ENCODE measurements at places on chromosomes 5 and 9.

GRCh38 chr5:82925061-82925411 lies 152.2 kb downstream of the TMEM167A start:
- H3K4me3 ChIP-seq = no peak overlapping the region
- no peak for DNase-seq
- no peaks in the 10 kb centered on the region for H3K36me3 ChIP-seq
- H3K27me3 ChIP-seq = no peaks in the 10 kb centered on the region

GRCh38 chr5:151903243-151903653 lies 21.4 kb downstream of the GLRA1 start:
- no peak overlapping the region for H3K4me3 ChIP-seq
- no peak for DNase-seq
- no peaks in the 10 kb centered on the region for H3K27me3 ChIP-seq
- no peak overlapping the region for H3K27ac ChIP-seq
- no peaks in the 10 kb centered on the region for H3K36me3 ChIP-seq

GRCh38 chr9:109715344-109715743 lies 64.7 kb upstream of the PALM2AKAP2 start:
- no peak for DNase-seq
- H3K27me3 ChIP-seq = no peaks in the 10 kb centered on the region
- H3K27ac ChIP-seq = no peak overlapping the region
- no peaks in the 10 kb centered on the region for H3K4me1 ChIP-seq
- H3K36me3 ChIP-seq = no peaks in the 10 kb centered on the region
- no peak overlapping the region for H3K4me3 ChIP-seq

DNA sequence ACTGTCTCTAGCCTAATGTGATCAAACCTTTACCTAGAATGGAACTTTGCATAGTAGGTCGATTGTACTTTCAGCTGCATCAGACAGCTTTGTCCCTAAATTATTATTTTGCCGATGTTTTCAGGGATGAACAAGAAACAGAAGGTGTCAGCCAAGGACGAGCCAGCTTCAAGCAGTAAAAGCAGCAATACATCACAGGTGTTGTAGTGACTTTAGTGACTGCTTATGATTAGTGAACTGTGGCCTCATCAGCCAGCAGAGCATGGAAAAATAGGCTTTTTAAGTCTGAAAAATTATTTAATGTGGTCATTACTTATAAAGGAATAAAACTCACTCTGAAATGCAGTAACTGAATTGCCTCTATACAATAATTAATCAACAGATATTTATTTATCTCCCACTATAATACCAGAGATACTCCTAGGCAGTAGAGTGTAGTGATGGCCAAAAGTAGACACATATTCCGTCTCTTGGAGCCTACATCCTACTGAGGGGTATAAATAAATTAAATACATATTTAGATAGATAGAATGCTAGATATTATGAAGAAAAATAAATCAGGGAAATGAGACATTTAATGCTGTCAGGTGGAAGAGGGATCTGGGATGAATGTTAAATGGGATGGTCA lies 166.3 kb downstream of the PARP8 start:
- H3K27ac ChIP-seq = no peak overlapping the region
- H3K4me1 ChIP-seq = no peaks in the 10 kb centered on the region
- no peak overlapping the region for H3K4me3 ChIP-seq
- no peaks in the 10 kb centered on the region for H3K27me3 ChIP-seq

DNA sequence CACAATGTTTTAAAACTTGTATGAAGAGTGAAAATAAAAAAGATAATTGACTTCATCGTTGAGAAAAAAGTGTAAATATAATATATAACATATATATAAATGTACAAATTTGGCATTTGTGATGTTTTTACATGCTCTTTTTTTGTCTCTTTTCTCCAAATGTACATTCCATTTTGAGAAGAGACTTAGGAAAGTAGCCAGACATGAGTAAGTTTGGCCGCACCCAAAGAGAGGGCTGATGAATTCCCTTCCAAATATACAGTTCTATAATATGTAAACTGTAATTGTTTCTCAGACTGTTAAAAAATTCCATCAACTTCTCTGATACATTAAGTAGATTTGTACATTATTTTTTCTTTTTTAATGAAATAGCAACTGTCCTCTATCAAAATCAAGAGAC lies 193.2 kb upstream of the MAP3K1 start:
- no peaks in the 10 kb centered on the region for H3K36me3 ChIP-seq
- H3K27ac ChIP-seq = no peak overlapping the region
- H3K4me1 ChIP-seq = no peaks in the 10 kb centered on the region
- H3K4me3 ChIP-seq = no peak overlapping the region
- H3K27me3 ChIP-seq = no peaks in the 10 kb centered on the region

DNA sequence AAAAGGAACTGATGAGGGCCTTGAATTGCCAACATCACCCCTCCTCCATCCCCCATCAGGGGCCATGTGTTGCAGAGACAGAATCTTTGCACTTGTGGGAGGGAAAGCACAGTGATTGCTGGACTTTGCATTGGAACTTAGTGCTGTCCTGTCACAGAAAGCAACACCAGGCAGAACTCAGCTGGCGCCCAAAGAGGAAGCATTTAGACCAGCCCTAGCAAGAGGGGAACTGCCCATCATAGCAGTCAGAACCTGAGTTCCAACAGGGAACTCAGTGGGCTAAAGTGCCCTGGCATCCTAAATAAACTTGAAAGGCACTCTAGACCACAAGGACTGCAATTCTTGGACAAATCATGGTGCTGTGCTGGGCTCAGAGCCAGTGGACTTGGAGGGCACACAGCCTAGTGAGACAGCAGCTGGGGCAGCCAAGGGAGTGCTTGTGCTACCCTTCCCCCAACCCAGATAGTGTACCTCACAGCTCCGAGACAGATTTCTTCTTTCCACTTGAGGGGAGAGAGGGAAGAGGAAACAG lies 128.1 kb downstream of the ACTL7B start:
- no peaks in the 10 kb centered on the region for H3K27me3 ChIP-seq
- no peaks in the 10 kb centered on the region for H3K4me1 ChIP-seq
- no peak for DNase-seq

- no peak overlapping the region for H3K27ac ChIP-seq
- no peak overlapping the region for H3K4me3 ChIP-seq
- DNase-seq = no peak
- no peaks in the 10 kb centered on the region for H3K36me3 ChIP-seq
Observed at GRCh38 chr5:98109561-98110006, 663.9 kb upstream of the RGMB start.

DNA sequence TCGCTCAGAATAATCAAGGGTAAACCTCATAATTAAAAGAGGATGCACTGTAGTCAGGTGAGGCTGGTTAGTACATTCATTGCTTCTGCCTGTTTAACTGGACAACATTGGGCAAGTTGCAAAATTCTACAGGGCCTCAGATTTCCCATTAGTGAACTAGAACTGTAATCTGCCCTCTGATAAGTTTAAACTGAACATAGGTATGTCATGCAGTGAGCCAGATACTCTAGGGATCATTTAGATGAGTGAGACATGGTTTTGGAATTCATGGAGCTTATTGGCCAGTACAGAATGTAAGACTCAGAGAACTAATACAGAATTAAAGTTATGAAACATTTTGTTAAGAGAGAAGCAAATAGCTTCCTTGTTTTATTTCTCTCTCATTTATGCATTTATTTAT lies 35.9 kb downstream of the RNF44 start:
- H3K4me1 ChIP-seq = no peaks in the 10 kb centered on the region
- H3K27ac ChIP-seq = no peak overlapping the region
- peaks cover 61% of the 10 kb centered on the region for H3K36me3 ChIP-seq
- no peak for DNase-seq

GRCh38 chr9:97721396-97721795 lies 24.3 kb upstream of the XPA start:
- no peak overlapping the region for H3K27ac ChIP-seq
- no peak overlapping the region for H3K4me3 ChIP-seq
- no peaks in the 10 kb centered on the region for H3K27me3 ChIP-seq
- H3K36me3 ChIP-seq = no peaks in the 10 kb centered on the region
- H3K4me1 ChIP-seq = no peaks in the 10 kb centered on the region
- no peak for DNase-seq

DNA sequence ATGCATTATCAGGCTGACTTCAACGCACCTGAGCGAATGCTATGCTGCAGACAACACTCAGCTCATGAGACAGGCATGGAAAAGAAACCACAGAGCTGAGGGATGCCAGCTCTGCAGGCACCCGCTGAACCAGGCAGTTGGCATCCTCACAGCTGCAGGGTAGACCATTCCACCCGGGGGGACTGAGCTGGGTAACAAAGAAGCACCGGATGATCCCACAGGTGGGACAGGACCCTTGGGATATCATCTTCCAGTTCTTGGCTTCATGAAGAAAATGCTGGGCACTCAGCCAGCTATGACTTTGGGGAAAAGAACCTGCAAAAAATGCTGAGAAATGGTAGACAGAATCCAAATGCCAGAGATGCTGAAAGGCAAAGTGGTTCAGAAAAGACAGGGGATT lies 9.6 kb downstream of the EPB41L4B start:
- H3K27me3 ChIP-seq = no peaks in the 10 kb centered on the region
- no peak for DNase-seq
- H3K4me3 ChIP-seq = no peak overlapping the region

DNA sequence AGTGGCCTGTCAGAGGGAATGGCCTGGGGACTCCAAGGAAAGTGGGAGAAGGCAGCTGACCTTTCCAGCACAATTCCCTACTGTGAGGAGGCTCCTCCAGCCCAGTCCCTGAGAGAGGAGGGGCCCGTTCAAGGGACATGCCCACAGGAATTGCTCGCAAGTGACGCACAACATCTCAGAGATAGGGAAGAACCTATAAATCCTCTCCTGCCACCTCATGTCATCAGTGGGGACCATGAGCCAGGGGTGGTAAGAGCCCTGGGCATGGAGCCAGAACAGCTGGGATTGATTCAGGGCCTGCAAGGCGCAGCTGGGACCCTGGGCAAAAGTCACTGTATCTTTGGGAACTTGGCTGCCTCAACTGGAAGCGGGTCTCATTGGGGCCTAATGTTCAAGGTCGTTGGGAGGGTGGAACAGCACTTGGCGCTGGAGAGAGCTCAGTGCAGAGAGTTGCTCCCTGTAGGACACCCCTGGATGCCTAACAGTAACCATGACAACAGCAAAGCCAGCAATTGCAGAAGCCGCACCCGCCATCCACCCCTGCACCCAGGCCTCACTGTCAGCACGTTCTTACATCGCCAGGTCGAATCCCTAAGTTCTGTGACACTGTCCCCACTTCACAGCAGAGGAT lies 41.3 kb upstream of the ORM1 start:
- no peak overlapping the region for H3K4me3 ChIP-seq
- no peak for DNase-seq
- no peak overlapping the region for H3K27ac ChIP-seq
- H3K27me3 ChIP-seq = no peaks in the 10 kb centered on the region
- H3K36me3 ChIP-seq = no peaks in the 10 kb centered on the region
- H3K4me1 ChIP-seq = no peaks in the 10 kb centered on the region

DNA sequence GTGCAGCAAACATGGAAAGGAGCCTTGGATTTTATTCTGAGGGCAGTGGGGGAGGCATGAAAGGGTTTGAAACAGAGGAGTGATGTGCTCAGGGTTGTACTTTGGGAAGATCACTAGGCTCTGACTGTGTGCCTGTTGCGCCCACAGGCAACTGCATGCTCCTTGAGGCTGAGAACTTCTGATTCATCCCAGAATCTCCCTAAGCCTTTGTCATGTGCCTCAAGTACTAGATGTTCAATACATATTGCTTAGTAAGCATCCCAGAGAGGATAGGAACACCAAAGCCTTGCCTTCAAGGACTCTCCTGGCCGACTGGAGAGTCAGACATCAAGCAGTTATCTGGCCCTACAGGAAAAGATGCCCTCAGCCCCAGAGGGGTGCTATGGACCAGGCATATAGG lies 54.1 kb downstream of the ARHGEF37 start:
- DNase-seq = no peak
- no peak overlapping the region for H3K27ac ChIP-seq
- no peaks in the 10 kb centered on the region for H3K27me3 ChIP-seq
- H3K4me1 ChIP-seq = peaks cover 16% of the 10 kb centered on the region
- no peak overlapping the region for H3K4me3 ChIP-seq

DNA sequence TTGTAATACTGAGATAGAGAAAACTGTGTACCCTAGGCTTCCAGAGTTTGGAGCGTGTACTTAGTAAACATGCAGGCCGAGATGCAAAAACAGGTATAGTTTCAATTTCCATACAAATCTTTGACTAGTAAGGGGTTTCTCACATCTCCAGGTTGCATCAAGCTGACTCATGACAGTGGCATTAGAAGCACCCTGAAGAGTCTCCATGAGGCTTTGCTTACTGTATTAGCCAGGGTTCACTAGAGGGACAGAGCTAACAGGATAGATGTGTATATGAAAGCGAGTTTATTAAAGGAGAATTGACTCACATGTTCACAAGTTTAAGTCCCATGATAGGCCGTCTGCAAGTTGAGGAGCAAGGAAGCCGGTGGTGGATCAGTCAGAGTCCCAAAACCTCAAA lies 275.3 kb upstream of the CDH6 start:
- H3K4me3 ChIP-seq = no peak overlapping the region
- H3K27me3 ChIP-seq = no peaks in the 10 kb centered on the region
- H3K36me3 ChIP-seq = no peaks in the 10 kb centered on the region
- no peak overlapping the region for H3K27ac ChIP-seq
- no peak for DNase-seq

Data from upper lobe of left lung (tissue), 6 donors.